ENCODE measurements at places on chromosomes 4 and X. TPM values are rescaled to one million over a fixed set of nuclear protein-coding genes. Genes with fewer than 3 reads are reported as not detected.
A peak's percentile ranks its signal among the peaks of the same experiment; 100 is the strongest.

DNA sequence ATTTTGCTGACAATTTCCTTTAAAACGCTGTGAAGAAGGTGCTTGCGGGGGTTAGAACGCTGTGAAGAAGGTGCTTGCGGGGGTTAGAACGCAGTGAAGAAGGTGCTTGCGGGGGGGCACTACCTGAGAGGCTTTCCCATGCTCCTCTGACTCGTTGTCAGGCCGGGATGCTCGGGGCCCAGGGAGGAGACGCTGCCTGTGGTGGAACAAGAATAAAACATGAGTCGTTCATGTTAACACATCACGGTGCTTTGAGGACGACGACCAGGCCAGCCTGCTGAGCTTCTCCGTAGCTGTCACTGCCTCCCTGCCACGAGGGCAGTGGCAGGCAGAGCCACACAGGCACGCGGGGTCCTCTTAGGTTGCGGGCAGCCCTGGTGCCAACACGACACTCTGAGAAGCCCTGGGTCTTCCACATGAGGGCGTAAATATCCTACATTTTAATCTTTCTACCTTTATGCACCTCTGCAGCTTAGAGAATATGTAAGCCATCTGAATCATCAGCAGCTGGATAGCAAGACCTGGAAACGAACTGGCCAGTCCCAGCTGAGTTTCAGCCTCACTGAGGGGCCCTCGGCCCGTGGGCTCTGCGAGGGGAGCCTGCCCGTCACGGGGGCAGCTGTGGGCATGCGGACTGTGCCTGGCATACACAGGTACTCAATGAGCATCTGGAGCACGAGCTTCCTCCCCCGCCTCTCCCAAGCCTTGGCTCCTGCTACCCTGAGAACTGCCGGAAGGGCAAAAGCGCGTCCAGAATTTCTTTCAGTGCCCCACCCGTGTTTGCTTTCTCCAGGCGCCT, 47.0 kb downstream of the FGFRL1 start:
- DNase-seq: no peak

GRCh38 chr4:103499094-103499493, 220.7 kb downstream of the TACR3 start:
- no peak for DNase-seq

DNA sequence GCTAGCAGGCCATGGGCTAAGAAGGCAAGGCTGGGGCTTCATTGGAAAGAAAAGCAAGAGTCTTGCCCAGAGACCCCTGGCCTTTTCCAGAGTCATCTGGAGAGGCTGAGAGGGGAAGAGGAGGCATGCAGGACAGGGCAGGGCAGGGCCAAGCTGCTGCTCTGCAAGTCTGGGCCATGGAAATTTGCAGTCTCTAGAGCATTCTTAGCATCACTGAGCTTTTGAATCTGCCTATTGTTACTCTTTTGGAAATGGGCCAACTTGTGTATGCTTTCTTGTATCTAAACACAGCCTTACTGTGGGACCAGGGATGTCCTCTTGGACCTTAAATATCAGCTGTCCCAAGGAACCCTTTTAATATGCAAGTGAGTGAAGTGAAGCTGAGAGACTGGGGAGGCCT, 560.5 kb downstream of the MID1IP1 start:
- no peak for DNase-seq

DNA sequence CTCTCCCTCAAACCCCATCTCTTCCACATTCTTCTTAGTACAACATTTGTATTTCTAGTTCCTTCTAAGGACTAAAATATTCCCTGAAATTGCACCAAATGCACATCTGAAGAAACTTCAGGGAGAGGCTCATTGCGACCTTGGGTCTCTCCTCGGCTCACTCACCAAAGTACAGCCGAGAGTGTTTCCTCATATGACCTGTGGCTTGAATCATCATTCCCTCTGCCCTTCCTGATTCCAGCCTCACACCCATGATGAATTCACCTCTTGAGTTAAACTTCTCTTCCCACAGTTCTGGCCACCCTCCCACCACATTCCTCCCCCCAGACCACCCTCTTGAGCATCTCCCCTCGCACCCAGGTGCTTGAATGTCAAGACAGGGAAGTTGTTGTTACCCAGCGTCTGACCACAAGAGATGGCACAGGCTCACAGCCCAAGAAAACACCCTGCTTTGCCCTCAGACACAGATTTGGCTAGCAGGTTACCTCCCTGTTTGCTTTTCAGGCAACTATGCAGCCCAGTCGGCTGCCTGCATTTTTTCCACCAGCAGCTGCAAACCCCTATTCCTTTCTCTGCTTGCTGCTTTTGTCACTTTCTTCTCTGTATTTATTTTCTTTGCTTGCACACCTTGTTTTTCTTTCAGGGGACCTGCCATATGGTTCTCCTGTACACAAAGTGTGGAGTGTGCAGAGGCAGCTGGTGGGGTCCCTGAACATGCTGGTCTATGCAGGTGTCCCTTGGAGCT, 214.8 kb downstream of the SPATA18 start:
- DNase-seq: no peak

GRCh38 chr4:106149026-106149425, 167.0 kb downstream of the TBCK start:
- DNase-seq: no peak

DNA sequence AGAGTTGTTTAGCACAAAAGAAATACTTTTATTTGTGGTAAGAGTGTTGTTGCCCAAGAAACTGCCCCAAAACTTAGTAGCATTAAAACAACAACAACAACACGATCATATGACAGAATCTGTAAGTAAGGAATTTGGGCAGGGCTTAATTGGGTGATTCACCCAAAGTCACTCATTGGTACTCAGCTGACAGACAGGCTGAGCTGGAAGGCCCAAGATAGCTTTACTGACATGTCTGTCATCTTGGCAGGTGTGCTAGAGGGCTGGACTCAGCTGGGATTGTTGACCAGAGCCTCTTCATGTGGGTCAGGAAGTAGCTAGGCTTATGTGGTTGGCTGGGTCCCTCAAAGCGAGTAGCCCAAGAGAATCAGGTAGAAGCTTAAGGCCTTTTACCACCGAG, 52.3 kb downstream of the KIAA0232 start:
- no peak for DNase-seq

DNA sequence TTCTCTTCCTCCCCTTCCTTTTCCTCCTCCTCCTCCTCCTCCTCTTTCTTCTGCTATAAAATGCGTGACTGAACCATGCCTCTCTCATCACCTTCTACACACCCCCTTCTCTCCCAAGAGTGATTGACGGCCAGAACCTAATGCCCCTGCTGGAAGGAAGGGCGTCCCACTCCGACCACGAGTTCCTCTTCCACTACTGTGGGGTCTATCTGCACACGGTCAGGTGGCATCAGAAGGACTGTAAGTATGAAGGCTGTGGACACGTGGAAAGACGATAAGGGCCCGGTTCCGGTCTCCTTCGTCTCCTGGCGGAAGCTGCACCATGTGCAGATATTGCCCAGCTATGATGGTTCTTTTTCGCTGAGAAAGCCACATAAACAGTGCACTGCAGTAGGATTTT, 12.1 kb upstream of the ARSF start:
- DNase-seq: no peak

GRCh38 chr4:84126061-84126787, 372.9 kb downstream of the NKX6-1 start:
- no peak for DNase-seq

DNA sequence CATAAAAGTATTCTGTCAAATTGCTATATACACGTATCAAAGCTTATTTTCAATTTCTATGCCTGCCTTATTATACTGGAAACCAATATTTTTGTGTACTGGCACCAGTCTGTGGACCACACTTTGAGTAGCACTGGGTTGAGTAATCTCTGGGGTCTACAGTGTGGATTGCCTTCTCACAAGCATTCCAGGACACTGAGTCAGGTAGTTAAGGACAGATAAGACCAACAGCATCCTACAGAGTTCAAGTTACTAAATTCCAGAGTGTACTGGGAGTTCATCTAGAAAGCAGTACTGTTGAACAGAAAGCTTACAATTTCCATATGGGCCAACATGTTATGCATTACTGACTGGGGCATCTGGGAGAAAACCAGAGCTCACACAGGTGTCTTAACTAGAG, 61.8 kb downstream of the VMA21 start:
- DNase-seq: no peak

GRCh38 chr4:112109360-112110058, 35.7 kb upstream of the FAM241A start:
- DNase-seq: peak; percentile 59

- no peak for DNase-seq
Measured at GRCh38 chr4:178086320-178086719, 644.1 kb upstream of the AGA start.

DNA sequence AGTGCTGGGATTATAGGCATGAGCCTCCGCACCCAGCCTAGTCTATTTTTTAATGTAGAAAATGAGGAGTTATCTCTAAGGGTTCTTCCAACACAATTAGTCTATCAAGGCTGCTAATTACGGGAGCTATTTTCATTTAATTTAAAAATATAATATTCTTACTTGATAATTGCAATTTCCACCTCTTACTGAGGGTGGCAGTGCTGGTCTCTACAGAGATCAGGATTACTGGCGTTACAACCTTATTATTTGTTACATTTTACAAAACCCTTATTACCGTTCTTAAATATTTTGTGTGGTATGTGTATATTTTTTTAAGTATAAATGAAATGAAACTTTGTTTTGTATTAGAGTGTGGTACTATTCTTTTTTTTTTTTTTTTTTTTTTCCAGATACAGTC, 17.6 kb upstream of the GK start:
- peak; percentile 29 for DNase-seq

- DNase-seq: no peak
Measured at GRCh38 chr4:163772238-163772637, 277.7 kb downstream of the TMA16 start.

DNA sequence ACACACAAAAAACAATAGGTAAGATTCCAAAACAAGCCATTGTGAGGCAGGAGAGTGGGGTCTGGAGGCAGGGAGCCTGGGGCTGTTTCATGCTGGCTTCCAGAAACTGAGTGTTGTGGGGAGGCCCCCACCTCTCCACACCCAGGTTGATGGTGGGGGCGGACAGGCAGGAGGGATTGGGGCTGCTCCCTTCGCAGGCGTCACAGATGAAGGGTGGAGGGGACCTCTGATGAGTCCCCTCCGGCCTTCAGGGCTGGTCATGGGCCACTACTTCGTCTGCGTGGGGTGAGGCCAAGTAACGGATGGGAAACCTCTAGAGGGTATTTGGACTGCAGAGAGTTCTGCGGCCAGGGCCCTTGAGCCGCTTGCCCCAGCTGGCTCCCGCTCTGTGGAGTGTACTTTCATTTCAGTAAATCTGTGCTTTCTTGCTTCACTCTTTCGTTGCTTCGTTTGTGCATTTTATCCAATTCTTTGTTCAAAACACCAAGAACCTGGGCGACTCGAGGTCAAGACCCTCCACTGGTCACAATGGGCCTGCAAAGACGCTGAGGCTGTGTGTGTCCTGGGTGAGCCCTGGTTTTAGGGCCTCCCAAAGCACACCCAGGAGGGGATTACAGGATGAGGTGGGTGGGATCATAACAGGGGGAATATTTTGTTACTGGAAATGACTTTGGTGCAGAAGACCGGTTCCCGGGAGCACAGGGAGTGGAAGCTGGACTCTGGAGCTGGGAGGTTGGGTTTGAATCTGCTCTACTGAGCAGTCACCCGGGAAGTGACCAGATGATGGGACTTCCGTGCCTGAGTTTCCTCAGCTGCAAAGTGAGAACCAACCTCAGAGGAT, 83.7 kb upstream of the ADRA2C start:
- DNase-seq: no peak

DNA sequence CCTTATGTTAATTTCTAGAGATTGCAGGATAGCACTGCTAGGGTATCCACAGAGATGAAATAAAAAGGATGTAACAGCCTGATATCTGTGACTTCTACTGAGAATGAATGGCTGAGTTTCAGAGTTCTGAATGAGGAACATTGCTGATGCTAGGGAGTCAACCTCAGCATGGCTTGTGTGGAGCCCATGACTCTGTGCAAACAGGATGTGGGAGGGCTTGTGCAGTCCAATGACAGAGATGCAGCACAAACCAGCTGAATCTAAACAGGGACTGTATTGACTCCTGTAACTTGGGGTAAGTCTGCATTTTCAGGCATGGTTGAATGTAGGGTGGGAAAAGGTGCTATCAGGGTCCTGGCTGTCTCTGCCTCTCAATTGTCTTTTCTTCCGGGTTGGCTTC, 5.3 kb upstream of the RASL11B start:
- DNase-seq: no peak

GRCh38 chr4:99617374-99617773, 40.3 kb downstream of the C4orf54 start:
- no peak for DNase-seq

GRCh38 chr4:48078862-48079655, 55.0 kb downstream of the TXK start:
- no peak for DNase-seq

DNA sequence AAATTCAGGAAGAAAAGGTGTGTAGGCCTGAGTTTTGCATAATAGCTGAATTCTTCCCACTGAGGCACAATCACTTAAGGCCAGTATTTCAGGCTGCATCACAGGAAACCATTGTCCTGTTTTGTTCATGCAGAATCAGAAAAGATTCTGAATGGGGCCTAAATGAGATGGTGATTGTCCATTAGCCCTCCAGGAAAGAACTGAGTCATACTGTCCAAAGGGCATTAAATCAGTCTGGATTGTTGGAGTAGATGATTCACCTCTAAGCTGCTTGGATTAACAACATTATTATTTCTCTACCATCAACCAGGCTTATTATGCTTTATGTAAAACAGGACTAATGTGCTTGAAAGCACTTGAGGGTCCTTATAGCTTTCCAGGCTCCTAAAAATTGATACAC, 36.2 kb downstream of the CT47B1 start:
- no peak for DNase-seq

The MAP9 gene
- polyA plus RNA-seq: not detected

The ARHGAP4 gene
- polyA plus RNA-seq: 508 TPM

The TCP11X2 gene
- not detected for polyA plus RNA-seq

The IDS gene
- polyA plus RNA-seq: 79.5 TPM

The F8A2 gene
- not detected for polyA plus RNA-seq

The ERAS gene
- not detected for polyA plus RNA-seq

The SLC9B2 gene
- polyA plus RNA-seq: 0.38 TPM

The TLR6 gene
- polyA plus RNA-seq: 3.9 TPM
